NCI-H510A treated with DMSO at 0.1 percent for 48 hours (cell line): ENCODE measurements at places on chromosomes 13 and 19.

GRCh38 chr13:71096421-71096820, 770.6 kb downstream of the DACH1 start:
- no peak for DNase-seq

GRCh38 chr19:7751157-7751783, 3.9 kb upstream of the CD209 start:
- no peak for DNase-seq

DNA sequence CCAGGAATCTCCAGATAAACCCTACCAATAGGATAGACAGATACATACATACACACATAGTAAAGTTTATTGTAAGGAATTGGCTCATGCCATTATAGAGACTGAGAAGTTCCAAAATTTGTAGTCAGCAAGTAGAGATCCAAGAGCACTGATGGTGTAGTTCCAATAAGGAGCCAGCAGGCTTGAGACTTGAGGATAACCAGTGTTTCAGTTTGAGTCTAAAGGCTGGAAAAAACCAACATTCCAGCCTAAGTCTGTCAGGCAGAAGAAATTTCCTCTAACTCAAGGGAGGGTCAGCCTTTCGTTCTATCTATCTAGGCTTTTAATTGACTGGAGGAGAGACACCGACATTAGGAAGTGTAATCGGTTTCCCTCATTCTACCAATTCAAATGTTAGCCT, 110.2 kb upstream of the TSHZ3 start:
- no peak for DNase-seq

GRCh38 chr13:28338006-28338574, 156.8 kb downstream of the FLT1 start:
- DNase-seq: no peak

DNA sequence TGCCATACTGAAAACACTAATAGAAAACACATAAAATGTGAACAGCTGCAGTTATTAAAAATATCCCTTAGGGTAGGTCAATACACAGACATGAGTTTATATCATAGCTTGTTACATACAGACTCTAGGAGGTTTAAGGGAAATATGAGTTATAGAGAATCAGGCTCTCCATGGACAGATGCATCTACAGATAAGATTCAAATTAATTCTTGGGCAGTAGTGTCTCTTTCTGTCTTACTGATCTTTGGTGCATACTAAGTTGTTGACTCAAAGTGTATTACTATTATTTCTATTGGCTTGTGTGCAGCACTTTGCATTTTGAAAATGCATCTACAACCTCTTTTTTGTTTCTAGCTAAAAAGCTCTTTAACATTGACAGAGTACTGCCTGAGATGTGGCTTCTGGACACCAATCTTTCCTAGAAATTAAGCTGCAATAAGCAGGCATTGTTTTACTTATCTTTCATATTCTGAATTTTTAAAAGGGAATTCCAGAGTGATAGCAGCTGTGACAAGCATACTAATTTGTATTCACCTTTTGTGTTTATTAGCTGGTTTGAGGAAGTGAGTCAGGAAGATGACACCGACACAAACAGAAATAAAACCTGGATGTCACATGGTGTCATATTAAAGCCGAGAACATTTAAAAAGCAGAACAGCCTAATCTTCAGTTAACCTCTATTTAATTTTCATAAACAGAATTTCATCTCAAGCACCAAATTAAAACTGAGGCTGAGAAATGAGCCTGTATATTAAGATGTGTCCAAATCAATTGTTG, 399.0 kb downstream of the PCDH9 start:
- DNase-seq: peak; percentile 3

DNA sequence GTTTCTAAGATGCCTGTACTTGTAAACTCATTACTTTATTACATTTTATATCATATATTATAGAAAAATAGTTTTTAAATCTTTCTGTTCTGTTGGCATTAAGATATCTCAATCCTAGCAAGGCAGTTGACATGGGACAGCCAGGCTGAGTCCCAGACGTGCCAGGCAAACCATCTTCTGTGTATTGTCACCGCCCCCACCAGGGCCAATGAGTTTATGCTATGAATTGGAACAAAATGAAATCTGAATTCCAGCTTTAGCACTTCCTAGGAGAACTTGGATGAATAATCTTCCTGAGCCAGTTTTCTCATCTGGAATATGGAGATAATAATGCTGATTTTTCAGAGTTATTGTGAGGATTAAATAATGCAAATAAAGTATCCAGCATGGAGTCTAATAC, 79.9 kb upstream of the GSX1 start:
- no peak for DNase-seq

DNA sequence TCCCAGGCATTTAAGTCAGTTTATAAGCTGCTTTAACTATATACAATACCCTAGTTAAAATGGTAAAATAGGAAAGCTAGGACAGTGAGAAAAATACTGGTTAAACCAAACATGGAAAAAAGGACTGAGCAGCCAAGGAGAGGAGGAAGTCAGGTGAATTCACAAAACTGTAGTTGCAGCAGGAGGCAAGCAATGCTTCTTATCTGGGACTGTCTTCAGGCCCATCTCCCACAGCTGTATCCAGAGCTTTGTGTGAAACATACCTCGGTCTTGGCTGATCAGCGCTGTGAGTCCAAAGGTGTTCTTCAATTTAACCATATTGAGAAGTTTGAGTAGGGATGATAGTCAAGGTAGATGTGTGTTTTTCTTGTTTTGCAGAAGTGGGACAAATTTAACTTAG, 15.7 kb upstream of the SUPT20H start:
- no peak for DNase-seq

GRCh38 chr19:307793-308420, 16.7 kb upstream of the PLPP2 start:
- no peak for DNase-seq
